ENCODE measurements at places on chromosomes 2 and 18.

DNA sequence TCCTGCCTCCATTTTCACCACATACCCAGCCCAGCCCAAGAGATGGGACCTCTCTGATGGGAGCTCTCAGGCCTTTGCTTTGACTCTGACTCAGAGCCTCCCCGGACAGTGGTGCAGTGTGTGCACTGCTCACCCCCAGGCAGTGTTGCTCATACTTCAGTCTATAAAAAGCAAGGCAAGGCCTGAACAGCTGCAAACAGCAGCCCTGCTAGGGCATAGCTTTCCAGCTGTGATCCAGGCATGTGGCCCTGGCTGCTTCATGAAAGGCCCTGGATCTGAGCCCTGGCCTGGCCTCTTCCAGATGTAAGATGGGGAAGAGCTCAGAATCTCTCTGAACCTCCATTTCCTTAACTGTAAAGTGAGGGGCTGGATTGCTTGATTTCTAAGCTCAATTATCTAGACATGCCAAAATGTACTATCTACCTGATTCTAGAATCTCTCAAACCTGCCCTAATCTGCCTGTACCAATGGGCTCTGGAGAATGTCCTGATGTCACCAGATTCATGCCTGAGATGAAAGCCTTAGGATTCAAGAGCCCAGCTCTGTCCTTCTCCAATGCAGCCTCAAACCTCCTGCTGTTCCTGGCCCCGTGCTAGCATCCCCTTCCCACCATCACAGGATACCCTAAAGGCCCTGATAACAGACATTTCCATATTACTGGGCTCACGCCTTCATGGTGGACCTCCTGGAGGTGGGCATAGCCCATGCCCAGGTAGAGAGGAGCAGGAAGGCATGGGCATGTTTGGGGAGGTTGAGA lies 206.9 kb downstream of the ARL4C start:
- peak; percentile 76 for DNase-seq

DNA sequence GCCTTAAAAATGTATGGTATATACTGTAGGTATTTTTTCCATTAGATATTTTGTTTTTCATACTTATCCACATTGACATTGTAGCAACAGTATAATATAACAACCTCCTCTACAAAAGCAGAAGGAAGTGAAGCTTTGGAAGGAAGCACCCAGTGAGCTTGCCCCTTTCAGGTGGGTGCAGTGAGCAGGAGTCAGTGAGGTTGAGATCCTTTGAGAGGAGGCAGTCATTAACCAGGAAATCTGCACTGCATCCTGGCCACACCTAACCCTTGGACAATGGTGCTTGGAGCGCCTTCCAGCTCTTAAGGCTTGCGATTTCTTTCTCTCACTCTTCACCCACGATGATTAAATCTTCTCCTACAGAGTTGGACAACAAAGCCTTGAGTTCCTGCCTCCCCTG lies 13.9 kb downstream of the IL37 start:
- DNase-seq, result no peak

- no peak for DNase-seq
These were observed 156.4 kb downstream of the BABAM2 start for GRCh38 chr2:28046921-28047320.

GRCh38 chr18:78859686-78860085 lies 119.9 kb upstream of the SALL3 start:
- DNase-seq, result no peak

DNA sequence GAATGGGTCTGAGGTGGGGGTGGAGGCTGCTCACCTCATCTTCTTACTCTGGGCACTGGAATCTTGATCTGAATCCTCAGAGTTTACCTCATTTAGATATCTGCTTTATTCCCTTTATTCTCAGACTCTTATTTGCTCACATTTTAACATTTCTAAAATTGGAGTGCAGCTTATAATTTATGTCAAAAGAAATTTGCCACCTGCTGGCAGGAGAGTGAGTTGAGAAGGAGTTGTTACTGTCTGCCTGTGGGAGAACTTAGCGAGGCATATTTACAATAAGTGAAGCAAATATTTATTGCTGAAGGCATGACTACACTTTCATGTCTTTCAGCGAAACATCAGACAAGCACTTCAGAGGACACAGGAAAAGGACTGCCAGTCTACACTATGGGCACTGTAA lies 16.4 kb upstream of the KIAA2012 start:
- DNase-seq, result no peak

GRCh38 chr2:26735883-26736588 lies 28.0 kb upstream of the SLC35F6 start:
- no peak for DNase-seq

- no peak for DNase-seq
These were observed 17.3 kb upstream of the RHOB start for GRCh38 chr2:20429528-20429927.

DNA sequence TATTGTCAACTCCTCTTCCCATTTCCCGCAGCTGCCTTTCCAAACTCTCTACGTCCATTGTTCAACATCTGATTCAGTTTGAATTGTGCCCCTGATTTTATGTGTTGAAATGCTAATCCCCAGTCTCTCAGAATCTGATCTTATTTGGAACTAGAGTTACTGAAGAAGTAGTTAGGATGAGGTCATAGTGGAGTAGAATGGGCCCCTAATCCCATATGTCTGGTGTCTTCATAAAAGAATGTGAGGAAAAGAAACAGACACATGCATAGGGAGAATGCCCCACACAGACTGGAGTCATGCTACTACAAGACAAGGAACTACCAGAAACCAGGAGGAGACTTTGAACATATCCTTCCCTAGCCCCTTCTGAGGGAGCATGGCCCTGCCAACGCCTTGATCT lies 99.2 kb downstream of the LRP1B start:
- DNase-seq, result no peak

DNA sequence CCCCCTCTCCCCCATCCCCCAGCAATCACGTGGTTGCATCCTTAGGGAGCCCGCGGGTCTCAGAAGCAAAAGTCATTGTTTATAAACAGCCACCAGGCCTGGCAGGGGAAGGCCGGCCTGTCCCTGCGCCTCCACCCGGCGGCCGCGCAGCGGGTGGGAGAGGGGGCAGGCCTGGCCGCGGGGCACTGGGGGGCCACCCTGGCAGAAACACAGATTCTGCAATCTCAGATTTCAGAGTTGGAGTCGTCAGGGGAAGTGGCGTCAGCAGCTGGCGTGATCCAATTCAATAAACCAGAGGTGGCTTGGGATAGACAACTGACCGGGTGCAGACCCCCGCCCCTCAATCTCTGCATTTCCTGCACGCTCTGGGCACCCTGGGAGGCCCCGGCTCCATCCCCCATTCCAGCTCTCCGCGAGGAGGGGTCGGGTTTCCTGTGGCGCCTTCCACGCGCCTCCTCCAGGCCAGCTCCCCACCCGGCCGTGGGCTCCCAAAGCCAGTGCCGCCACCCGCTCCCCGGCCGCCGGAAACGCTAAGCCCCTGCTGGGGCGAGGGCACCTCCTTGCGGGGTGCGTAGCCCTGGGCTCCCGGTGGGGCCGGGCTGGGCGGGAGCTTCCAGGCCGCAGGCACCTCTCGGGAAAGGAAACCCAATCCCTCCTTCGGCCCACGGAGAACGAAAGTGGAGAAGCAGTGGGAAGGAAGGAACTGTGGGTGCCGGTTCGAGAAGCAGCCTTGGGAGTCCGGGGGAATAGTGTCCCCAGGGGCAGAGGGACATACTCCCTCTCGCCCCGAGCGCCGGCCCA lies 1.1 kb downstream of the BIN1 start:
- DNase-seq, result no peak

DNA sequence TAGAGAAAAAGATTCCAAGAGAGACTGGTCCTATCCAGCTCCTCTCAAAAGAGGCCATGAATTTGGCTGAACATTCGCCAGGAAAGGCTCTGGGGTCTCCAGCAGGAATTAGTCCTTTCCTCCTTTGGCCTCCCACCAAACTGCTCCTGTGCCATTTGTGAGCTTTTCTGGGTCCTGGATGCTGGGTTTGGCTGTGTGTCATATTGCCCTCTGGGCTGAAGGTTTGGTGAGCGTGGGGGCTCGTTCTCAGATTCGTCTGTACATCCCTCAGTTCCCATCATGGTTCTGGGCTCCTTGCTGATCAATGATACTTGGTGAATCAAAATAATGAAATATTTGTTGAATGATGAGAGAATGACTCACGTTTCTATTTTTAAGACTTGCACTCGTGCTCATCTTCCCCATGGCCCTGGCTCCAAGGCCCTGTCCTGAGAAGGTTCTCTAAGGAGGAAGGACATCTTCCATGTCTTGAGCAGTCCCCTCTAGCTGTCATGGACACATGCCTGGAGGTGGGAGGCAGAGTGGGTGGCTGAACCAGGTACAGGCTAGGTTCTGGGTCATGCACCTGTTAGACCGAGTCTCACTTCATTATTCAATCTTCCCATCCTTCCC lies 47.8 kb upstream of the RHOB start:
- no peak for DNase-seq

DNA sequence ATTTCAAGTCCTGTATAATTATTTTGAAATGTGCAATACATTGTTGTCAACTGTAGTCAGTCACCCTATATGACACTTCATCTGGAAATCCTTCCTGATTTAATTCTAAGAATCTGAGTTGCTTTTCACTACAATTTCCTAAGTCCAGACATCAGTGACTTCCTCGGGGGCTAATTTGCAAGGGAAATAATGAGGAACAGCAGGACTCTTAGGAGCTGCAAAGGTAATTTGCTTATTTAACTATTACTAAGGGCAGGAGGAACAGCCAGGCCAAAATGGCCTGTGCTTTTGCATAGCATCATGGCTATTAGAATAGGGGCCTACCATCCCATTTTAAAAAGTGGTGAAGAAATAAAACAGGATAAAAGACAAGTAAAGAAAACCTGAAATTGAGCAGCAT lies 178.8 kb downstream of the MC4R start:
- no peak for DNase-seq

DNA sequence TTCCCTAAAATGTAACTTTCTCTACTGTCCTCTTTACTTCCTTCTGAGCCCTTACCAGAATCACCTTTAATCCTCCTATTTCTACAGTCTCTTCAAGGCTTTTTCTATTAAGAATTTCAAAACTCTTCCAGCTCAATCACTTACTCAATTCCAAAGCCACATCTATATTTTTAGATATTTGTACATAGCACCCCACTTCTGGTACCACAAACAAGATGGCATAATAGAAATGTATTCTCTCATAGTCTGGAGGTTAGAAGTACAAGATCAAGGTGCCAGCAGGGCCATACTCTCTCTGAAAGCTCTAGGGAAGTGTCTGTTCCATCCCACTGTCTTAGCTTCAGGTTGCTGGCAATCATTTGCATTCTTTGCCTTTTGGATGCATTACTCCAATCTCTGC lies 11.1 kb downstream of the ZSCAN30 start:
- DNase-seq, result no peak

DNA sequence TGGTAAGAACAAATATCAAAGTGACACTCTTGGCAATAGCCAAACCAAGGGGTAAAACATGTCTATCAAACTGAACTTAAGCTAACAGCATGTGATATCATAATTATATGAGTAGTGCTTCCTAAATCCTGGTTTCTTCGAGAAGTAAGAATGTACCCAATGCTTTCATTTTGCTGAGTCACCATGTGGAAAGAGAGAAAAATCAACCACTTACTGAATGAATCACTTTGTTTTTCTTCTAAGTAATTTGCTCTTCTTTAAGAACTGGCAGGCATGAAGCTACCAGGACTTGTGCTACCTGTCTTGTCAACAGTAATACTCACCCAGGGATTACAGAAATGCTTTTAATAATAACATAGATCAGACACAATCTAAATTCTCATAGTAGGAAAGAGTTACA lies 19.0 kb upstream of the DUSP19 start:
- DNase-seq, result peak; percentile 81

- DNase-seq, result no peak
These were observed 197.8 kb upstream of the MEIS1 start for GRCh38 chr2:66236816-66237802.

GRCh38 chr2:189309331-189309730 lies 129.8 kb upstream of the COL5A2 start:
- DNase-seq, result no peak

- DNase-seq, result peak; percentile 44
These were observed 44.1 kb downstream of the TRAPPC12 start for GRCh38 chr2:3423492-3424170.

DNA sequence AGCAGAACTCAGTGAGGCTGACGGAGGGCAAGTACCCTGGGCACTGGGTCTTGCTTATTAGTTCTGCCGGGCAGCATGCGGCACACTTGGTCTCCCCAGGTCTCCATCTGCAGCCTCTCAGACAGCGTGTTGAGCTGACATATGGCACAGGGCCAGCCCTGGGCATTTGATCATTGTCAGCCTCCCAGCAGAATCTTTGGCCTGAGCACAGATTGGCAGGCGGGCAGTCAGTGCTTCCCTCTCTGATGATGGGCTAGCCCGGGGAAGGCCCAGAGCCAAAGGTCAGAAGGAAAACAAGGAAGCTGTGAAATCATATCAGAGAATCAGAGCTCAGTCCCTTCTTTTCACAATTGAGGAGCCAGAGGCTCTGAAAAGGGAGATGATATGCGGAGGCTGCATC lies 150.1 kb upstream of the LRRTM1 start:
- DNase-seq, result no peak

GRCh38 chr18:61851940-61852451 lies 40.8 kb downstream of the RNF152 start:
- DNase-seq, result no peak

DNA sequence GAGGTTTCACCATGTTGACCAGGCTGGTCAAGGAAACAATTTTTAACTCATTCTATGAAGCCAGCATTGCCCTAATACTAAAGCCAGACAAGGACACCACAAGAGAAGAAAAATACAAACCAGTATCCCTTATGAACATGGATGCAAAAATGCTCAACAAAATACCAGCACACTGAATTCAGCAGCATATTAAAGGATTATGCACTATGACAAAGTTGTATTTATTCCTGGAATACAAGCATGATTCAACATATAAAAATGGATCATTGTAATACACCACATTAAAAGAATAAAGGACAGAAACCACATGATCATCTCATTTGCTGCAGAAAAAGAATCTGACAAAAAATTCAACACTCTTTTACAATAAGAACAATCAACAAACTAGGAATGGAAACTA lies 138.7 kb downstream of the RAB3GAP1 start:
- DNase-seq, result no peak

GRCh38 chr2:106018141-106018540 lies 176.0 kb downstream of the UXS1 start:
- DNase-seq, result no peak

DNA sequence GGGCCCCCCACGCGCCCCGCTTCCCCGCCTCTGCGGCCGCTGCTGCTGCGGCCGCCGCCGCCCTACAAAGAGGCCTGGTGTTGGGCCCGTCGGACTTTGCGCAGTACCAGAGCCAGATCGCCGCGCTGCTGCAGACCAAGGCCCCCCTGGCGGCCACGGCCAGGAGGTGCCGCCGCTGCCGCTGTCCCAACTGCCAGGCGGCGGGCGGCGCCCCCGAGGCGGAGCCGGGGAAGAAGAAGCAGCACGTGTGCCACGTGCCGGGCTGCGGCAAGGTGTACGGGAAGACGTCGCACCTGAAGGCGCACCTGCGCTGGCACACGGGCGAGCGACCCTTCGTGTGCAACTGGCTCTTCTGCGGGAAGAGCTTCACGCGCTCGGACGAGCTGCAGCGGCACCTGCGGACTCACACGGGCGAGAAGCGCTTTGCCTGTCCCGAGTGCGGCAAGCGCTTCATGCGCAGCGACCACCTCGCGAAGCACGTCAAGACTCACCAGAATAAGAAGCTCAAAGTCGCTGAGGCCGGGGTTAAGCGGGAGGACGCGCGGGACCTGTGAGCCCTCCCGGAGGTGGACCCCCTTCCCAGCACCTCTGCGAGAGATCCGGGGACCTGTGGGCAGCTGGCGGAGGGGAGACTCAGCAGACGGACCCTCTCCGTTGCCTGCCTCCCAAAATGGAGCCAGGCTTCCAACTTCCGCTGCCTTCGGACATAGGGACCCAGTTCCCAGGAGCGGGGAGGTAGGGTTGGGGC lies 1.9 kb downstream of the SP5 start:
- DNase-seq, result no peak

Data from A172 (cell line).